ENCODE measurements at places on chromosomes 1 and 21. TPM values are rescaled to one million over a fixed set of nuclear protein-coding genes. Genes with fewer than 3 reads are reported as not detected.

The CFHR4 gene
- total RNA-seq, result not detected

The PADI4 gene
- 0.29 TPM for total RNA-seq

The KNCN gene
- total RNA-seq, result not detected

- no peak for DNase-seq
- no peak overlapping the region for H3K27ac ChIP-seq
- no peaks in the 10 kb centered on the region for H3K36me3 ChIP-seq
Observed at GRCh38 chr1:228825840-228826484, 90.7 kb downstream of the RHOU start.

GRCh38 chr1:235470741-235471439, 33.4 kb downstream of the B3GALNT2 start:
- no peak for DNase-seq

- no peak overlapping the region for H3K4me3 ChIP-seq
- H3K27ac ChIP-seq, result no peak overlapping the region
- H3K36me3 ChIP-seq, result peaks cover 86% of the 10 kb centered on the region
- no peaks in the 10 kb centered on the region for H3K27me3 ChIP-seq
- H3K4me1 ChIP-seq, result no peaks in the 10 kb centered on the region
Observed at GRCh38 chr1:155339515-155340097, 18.9 kb downstream of the RUSC1 start.

The CYP4B1 gene
- not detected for total RNA-seq
